Muscle of leg (tissue), 16 donors: ENCODE measurements at places on chromosomes 16 and 17.

DNA sequence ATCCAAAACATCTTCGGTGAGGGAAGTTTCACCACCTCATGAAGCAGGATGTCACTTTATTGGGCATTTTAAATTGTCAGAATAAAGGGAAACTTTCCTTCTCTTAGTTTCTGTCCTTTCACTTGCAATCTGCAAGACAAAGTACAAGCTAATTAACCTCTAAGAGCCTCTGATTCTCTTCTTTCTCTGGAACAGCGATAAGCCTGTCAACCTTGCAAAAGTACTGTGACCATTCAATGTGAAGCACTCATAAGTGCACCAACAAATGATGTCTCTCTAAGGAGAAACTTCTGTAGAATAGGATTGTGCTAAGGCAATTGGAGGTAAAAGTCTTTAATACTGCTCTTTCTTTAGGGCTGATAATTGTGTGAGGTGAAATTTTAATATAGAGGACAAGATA, 1622.3 kb downstream of the CDH8 start:
- DNase-seq = no peak

DNA sequence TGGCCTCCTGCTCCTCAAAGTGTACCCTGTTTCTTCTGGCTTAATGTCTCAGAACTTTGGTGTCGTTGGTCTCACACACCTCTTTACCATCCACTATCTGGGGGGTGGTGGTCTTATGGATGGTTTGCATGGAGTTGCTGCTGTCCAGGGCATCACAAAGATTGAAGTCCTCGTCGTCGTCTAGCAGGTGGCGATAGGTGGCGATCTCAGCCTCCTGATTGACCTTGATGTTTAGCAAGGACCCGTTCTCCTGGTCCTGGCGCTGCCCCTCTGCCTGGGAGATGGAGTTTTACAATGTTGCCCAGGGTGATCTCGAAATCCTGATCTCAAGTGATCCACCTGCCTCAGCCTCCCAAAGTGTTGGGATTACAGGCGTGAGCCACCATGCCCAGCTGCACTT, 31.1 kb upstream of the HELZ start:
- no peak for DNase-seq

GRCh38 chr16:57423152-57423551, 18.6 kb downstream of the CCL17 start:
- no peak for DNase-seq

- no peak for DNase-seq
Measured at GRCh38 chr16:69867784-69868560, 83.2 kb upstream of the CLEC18A start.

GRCh38 chr17:48373130-48373830, 56.7 kb downstream of the SKAP1 start:
- no peak for DNase-seq

GRCh38 chr16:87017371-87018012, 299.7 kb downstream of the C16orf95 start:
- DNase-seq = peak; percentile 14

- DNase-seq = no peak
Measured at GRCh38 chr17:35727635-35728034, 3.8 kb upstream of the RASL10B start.

DNA sequence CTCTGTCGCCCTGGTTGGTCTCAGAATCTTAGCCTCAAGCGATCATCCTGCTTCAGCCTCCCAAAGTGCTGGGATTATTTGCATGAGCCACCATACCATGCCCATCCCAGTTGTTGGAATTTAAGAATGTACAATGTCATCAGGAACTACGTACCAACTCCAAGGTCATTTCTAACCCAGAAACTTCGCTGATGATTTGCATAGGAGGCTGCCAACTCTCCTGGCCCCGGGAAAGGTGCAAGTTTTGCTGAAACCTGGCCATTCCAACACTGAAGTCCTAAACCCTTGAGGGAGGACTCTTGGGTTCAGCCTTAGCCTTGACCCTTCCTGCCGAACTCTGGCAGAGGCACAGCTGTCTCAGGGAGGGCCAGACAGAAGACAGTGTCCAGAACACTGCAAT, 2.9 kb upstream of the KIFC3 start:
- DNase-seq = no peak

DNA sequence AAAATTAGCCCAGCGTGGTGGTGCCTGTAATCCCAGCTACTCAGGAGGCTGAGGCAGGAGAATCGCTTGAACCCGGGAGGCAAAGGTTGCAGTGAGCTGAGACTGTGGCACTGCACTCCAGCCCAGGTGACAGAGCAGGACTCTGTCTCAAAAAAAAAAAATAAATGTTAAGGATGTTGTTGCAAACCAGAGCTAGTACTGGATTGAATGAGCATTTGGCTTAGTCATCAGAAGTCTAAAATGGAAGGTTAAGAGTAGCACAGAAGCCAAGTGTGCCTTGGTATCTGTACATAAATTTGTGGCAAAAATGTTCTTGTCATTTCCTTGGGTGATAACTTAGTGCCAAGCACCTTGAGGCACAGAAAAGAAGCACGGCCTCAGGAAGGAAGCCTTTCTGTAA, 50.6 kb upstream of the MED9 start:
- DNase-seq = no peak

DNA sequence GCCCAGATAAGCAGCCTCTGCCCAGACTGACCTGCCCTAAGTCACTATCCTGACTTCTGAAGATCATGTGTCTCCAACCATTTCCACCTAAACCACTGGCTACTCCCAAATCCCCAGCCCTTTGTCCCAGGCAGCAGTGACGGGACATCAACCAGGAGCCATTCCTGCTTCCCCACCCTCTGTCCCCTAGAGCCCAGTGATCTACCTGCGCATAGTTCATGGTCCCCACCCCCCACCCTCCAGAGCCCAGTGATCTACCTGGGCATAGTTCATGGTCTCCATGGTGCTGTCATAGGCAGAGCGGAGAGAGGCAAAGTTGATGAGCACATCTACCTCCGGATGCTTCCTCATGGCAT, 26.8 kb downstream of the ACLY start:
- DNase-seq = no peak

GRCh38 chr17:76584427-76585032, 1.1 kb downstream of the ST6GALNAC2 start:
- no peak for DNase-seq
